Aortic smooth muscle cell (primary cell): ENCODE measurements at places on chromosomes 5 and 9. TPM values are rescaled to one million over a fixed set of nuclear protein-coding genes. Genes with fewer than 3 reads are reported as not detected.

Gene PCDHGA8
- 2.2 and 3.9 TPM in 2 replicates for total RNA-seq

Gene SHB
- total RNA-seq = 26.6 and 27.0 TPM in 2 replicates

Gene FGF18
- under 0.01 and 0.12 TPM in 2 replicates for total RNA-seq

Gene SLC4A9
- total RNA-seq = not detected in 2 replicates

Gene PCDHGA7
- 3.4 and 4.8 TPM in 2 replicates for total RNA-seq

Gene POC5
- total RNA-seq = 5.8 and 8.3 TPM in 2 replicates

Gene PRXL2C
- 30.9 and 37.6 TPM in 2 replicates for total RNA-seq

Gene AGXT2
- not detected in 2 replicates for total RNA-seq
